ENCODE measurements at places on chromosomes 1 and 21. TPM values are rescaled to one million over a fixed set of nuclear protein-coding genes. Genes with fewer than 3 reads are reported as not detected.

- H3K4me3 ChIP-seq: no peak overlapping the region
- H3K4me1 ChIP-seq: peaks cover 22% of the 10 kb centered on the region
- DNase-seq: no peak
- no peaks in the 10 kb centered on the region for H3K36me3 ChIP-seq
- H3K27me3 ChIP-seq: no peaks in the 10 kb centered on the region
Measured at GRCh38 chr1:28927648-28928313, 13.4 kb downstream of the EPB41 start.

GRCh38 chr1:185418472-185418871 lies 101.4 kb upstream of the IVNS1ABP start:
- no peak for DNase-seq
- H3K4me1 ChIP-seq: peaks cover 26% of the 10 kb centered on the region
- no peaks in the 10 kb centered on the region for H3K36me3 ChIP-seq
- no peak overlapping the region for H3K4me3 ChIP-seq
- H3K27me3 ChIP-seq: no peaks in the 10 kb centered on the region
- no peak overlapping the region for H3K27ac ChIP-seq

GRCh38 chr1:25994402-25995150 lies 3.3 kb downstream of the PAFAH2 start:
- H3K4me3 ChIP-seq: no peak overlapping the region
- H3K27ac ChIP-seq: no peak overlapping the region

GRCh38 chr1:53948291-53948690 lies 2.1 kb downstream of the LRRC42 start:
- peak overlapping the region; percentile 77 for H3K27ac ChIP-seq
- DNase-seq: no peak
- peaks cover 9% of the 10 kb centered on the region for H3K36me3 ChIP-seq
- no peaks in the 10 kb centered on the region for H3K27me3 ChIP-seq
- H3K4me1 ChIP-seq: peaks cover 43% of the 10 kb centered on the region

- H3K27me3 ChIP-seq: no peaks in the 10 kb centered on the region
- H3K4me3 ChIP-seq: no peak overlapping the region
- no peak for DNase-seq
- H3K27ac ChIP-seq: no peak overlapping the region
- H3K36me3 ChIP-seq: no peaks in the 10 kb centered on the region
Measured at GRCh38 chr1:4341421-4341820, 313.0 kb upstream of the AJAP1 start.

- no peaks in the 10 kb centered on the region for H3K27me3 ChIP-seq
- H3K4me3 ChIP-seq: no peak overlapping the region
Measured at GRCh38 chr1:82346141-82346540, 545.4 kb downstream of the ADGRL2 start.

DNA sequence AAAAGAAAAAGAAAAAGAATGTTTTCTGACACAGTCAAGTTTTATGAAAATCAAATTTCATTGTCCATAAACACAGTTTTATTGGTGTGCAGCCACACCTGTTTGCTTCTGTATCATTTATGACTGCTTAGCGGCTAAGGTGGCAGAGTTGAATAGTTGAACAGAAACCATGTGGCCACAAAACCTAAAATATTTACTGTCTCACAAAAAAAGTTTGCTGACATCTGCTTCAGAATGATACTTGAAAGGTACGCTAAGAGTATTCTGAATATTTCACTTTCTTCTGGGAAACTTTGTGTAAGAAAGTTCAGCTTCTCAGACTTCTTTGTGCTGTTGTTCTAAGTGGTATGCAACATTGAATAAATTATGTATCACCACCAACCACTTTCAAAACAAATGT lies 6.2 kb downstream of the KCNK1 start:
- DNase-seq: no peak
- H3K4me1 ChIP-seq: no peaks in the 10 kb centered on the region
- no peak overlapping the region for H3K4me3 ChIP-seq

GRCh38 chr1:240487493-240487892 lies 124.5 kb downstream of the GREM2 start:
- peaks cover 13% of the 10 kb centered on the region for H3K4me1 ChIP-seq
- H3K4me3 ChIP-seq: no peak overlapping the region
- H3K36me3 ChIP-seq: no peaks in the 10 kb centered on the region
- no peak overlapping the region for H3K27ac ChIP-seq

- H3K27ac ChIP-seq: no peak overlapping the region
- no peak overlapping the region for H3K4me3 ChIP-seq
- no peaks in the 10 kb centered on the region for H3K27me3 ChIP-seq
- DNase-seq: no peak
Measured at GRCh38 chr1:159196543-159196942, 8.1 kb upstream of the ACKR1 start.

Gene OR2L13
- not detected for total RNA-seq

Gene KRTAP25-1
- not detected for total RNA-seq

Gene PCP4L1
- total RNA-seq: not detected

Gene PERM1
- total RNA-seq: 0.13 TPM

Gene LRRC3
- 4.2 TPM for total RNA-seq

Gene SLC6A9
- 49.4 TPM for total RNA-seq

Gene CIART
- 3.4 TPM for total RNA-seq

Gene ORC1
- 3.0 TPM for total RNA-seq

All from osteocyte (in vitro differentiated cells).